ENCODE measurements at places on chromosomes 12 and 14. TPM values are rescaled to one million over a fixed set of nuclear protein-coding genes. Genes with fewer than 3 reads are reported as not detected.

The PELI2 gene
- total RNA-seq = 12.2 TPM

The ZDHHC22 gene
- total RNA-seq = not detected

The FGD6 gene
- total RNA-seq = 23.8 TPM

The KSR2 gene
- 1.6 TPM for total RNA-seq

The ADAM21 gene
- total RNA-seq = not detected

All from left colon (tissue), 2 donors.